Uterus (tissue), 4 donors: ENCODE measurements at places on chromosomes 1 and 21. TPM values are rescaled to one million over a fixed set of nuclear protein-coding genes. Genes with fewer than 3 reads are reported as not detected.

- DNase-seq: no peak
Observed at GRCh38 chr1:241611063-241611462, 29.1 kb downstream of the CHML start.

DNA sequence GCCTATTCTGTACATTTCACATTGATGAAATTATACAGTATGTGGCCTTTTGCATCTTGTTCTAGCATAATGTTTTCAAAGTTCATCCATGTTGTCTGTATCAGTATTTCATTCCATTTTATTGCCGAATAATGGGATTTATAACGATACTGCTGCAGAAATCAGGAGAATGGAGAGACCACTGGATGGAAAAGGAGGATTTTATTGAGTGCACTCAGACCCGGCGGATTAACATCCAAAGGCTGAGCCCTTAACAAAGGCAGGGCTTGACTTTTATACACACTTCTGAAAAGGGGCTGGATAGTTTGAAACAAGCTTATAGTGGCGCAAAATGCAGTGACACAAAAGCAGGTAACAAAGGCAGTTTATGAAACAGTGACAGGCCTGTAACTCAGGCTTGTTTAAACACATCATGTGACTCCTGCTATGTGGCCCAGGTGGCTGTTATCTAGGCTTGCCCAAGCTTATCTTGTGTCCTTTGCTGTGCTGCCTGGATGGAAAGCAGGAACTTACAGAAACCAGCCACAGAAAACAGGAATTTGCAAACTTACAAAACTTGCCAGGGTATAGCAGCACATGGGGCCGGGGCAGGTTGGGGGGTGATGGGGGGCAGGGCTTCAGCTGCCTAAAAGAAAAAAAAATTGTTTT is 32.8 kb upstream of the KCNJ15 start:
- no peak for DNase-seq

DNA sequence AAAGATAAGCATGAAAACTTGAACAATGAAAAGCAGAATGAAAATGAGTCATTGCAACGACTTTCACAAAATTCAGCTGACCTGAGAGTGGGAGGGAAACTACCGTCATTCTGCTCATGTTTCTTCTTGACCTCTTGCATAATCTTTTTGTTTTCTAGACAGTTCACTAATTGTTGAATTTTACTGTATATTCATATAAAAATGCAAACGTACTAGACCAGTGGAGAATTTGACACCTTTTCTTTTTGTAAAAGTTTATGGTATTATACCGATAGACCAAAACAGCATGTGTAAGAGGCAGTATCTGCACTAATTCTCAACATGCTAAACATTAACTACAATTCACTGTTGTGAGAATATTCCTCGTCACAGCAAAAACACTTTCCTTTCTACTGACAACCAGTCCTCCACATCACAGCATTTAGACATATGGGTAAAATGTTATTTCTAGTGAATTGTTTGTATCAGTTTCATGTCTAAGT is 137.8 kb downstream of the GREM2 start:
- DNase-seq: no peak

Gene PLCH2
- not detected for total RNA-seq

Gene FASLG
- not detected for total RNA-seq

Gene SLX9
- 8.6 TPM for total RNA-seq

Gene PCAT6
- not detected for total RNA-seq
